ENCODE measurements at places on chromosomes 6 and 20.
A peak's percentile ranks its signal among the peaks of the same experiment; 100 is the strongest.

GRCh38 chr20:49345524-49345923 is 67.7 kb upstream of the ZNFX1 start:
- peak; percentile 89 for DNase-seq

DNA sequence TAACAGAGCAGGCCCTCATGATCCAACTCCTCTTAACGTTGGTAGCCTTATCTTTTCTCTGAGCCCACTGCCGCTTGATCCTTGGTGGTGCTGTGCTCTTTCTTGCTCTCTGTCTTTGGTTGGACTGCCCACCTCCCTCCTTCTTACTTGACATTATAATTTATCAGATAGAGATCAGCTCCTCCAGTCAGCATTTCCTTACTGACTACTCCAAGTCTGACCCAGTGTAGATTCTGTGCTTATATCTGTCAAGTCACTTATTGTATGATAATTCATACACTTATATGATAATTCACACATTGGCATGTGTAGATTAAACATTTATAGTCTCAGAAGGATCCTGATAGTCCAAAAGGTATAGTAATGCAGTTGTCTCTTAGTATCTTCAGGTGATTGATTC is 18.1 kb downstream of the PTPRA start:
- no peak for DNase-seq

DNA sequence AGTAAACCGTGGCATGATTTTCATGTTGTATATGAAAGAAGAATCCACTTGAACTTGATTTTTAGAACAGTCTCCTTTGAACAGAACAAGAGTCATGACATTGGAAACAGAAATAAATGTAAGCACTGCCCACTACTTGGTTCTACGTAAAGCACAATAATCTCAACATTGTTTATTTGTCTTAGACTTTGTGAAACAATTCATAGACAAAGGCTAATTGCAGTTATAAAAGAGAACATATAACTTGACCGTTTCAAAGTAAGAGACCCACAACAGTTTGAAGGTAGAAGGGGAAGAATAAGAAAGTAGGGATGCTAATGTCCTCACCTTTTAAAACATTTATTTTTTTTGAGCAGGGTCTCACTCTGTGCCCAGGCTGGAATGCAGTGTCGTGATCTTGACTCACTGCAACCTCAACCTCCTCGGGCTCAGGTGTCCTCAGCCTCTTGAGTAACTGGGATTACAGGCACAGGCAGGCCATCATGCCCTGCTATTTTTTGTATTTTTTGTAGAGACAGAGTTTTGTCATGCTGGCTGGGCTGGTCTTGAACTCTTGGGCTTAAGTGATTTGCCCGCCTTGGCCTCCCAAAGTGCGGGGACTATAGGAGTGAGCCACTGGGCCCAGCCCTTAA is 71.1 kb downstream of the POPDC3 start:
- DNase-seq = no peak

DNA sequence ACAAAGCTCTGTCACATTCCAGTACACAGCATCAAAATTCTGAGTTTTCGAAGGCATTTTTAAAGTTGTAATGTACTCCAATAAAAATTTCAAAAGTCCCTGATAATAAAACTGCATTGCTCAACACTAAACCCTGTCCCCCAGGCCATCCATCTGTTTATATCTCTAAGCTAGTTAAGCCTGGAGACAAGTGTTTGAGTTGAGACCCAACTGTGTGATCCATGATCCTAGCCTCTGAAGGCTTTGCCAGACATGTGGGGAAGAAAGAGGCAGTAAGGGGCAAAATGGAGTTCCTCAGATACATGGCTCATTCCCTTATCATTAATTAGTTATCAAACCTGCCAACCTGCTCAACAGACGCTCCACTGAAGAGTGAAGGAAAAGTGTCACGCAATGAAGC is 198.4 kb downstream of the ISM1 start:
- no peak for DNase-seq

GRCh38 chr20:49620364-49621240 is 52.7 kb upstream of the PTGIS start:
- peak; percentile 36 for DNase-seq

GRCh38 chr6:71459162-71459561 is 170.6 kb downstream of the OGFRL1 start:
- DNase-seq = no peak

DNA sequence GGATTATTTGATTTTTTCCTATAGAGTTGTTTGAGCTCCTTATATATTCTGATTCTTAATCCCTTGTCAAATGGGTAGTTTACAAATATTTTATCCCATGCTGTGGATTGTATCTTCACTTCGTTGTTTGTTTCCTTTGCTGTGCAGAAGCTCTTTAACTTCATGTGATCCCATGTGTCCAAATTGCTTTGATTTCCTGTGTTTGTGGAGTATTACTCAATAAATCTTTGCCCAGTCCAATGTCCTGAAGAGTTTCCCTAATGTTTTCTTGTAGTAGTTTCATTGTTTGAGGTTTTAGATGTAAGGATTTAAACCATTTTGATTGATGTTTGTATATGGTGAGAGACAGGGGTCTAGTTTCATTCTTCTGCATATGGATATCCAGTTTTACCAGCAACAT is 143.7 kb upstream of the HTR1E start:
- no peak for DNase-seq

- DNase-seq = no peak
Measured at GRCh38 chr6:145396499-145396898, 338.8 kb downstream of the EPM2A start.

DNA sequence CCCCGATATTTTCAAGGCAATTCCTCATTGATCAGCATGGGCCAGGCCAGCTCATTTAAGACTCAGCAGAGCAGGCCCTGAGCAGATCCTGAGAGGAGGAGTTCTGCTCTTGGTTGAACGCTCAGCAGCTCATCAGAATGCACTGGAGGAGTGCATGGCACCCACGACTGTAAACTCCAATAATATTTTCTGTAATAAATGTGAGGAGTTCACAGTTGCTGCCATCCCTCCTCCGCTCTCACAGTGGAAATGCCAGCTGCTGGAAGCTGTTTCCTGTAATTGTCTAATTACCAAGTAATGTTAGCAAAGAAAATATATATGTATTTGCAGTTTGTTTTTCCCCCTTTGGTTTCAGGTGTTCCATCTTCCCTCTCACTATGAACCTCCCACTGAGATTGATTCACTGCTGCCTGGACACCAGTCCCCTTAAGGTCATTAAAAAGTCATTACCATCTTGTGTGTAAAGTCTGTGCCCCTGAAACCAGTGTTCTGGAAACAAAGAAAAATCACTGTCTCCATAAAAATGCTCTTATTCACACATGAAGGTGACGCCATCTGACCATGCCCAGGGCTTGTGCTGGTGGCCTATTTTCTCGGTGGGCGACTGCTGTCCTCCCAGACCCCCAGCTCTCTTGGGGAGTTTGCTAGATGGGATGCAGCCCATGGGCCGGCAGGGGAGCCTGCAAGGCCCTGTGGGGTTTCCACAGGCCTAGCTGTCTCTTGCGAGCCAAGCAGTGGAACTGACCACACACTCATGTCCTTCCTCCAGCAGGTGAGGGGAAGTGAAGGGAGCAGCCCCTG is 374.2 kb downstream of the ZFAND3 start:
- DNase-seq = no peak

GRCh38 chr6:78810146-78810545 is 57.2 kb upstream of the IRAK1BP1 start:
- peak; percentile 72 for DNase-seq

- DNase-seq = no peak
Measured at GRCh38 chr6:16132909-16133308, 4.0 kb downstream of the MYLIP start.

Measured in adipocyte (in vitro differentiated cells).